ENCODE measurements at places on chromosomes 3 and 15. TPM values are rescaled to one million over a fixed set of nuclear protein-coding genes. Genes with fewer than 3 reads are reported as not detected.

GRCh38 chr3:60384341-60384740, 866.9 kb downstream of the FHIT start:
- H3K4me3 ChIP-seq = no peak overlapping the region
- no peaks in the 10 kb centered on the region for H3K36me3 ChIP-seq
- no peak overlapping the region for H3K27ac ChIP-seq
- no peaks in the 10 kb centered on the region for H3K4me1 ChIP-seq
- DNase-seq = no peak
- no peaks in the 10 kb centered on the region for H3K27me3 ChIP-seq

DNA sequence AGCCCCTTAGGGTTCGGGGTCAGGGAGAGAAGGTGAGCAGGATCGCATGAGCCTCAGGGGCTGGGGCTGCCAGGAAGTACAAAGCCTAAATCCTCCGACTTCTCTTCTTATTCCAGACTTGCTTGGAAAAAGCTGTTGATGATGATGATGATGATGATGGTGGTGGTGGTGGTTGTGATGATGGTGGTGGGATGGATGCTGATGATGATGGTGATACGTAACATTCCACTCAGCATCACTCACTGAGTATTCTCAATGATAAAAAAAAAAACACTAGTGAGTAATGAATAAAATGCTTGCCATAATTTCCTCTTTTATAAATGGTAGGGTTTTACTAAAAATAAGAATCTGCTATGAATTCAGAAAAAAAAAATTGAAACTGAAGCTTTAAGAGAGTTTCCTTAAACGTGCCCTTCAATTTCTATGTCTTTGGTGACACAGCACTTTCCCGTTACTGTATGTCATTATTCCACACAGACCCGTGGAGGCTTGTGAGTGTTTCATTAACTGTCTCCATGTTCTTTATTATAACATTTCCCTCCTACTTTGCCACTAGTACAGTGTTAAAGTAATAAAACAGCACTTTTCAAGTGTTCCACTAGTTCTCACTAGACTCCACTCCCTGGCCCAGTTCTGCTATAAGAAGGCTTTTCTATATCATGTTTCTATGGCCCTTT, 5.4 kb upstream of the ACAN start:
- DNase-seq = no peak
- no peak overlapping the region for H3K4me3 ChIP-seq
- no peaks in the 10 kb centered on the region for H3K36me3 ChIP-seq

ISLR2 gene
- polyA plus RNA-seq = 0.14 TPM

- H3K4me1 ChIP-seq = no peaks in the 10 kb centered on the region
- H3K4me3 ChIP-seq = no peak overlapping the region
- H3K27ac ChIP-seq = no peak overlapping the region
- H3K36me3 ChIP-seq = no peaks in the 10 kb centered on the region
Measured at GRCh38 chr15:88132499-88132898, 124.0 kb downstream of the NTRK3 start.

AGBL1 gene
- 0.05 TPM for polyA plus RNA-seq

TBC1D23 gene
- 14.4 TPM for polyA plus RNA-seq

TRPM1 gene
- polyA plus RNA-seq = not detected

- no peak overlapping the region for H3K27ac ChIP-seq
- no peaks in the 10 kb centered on the region for H3K4me1 ChIP-seq
- no peaks in the 10 kb centered on the region for H3K36me3 ChIP-seq
- H3K4me3 ChIP-seq = no peak overlapping the region
Measured at GRCh38 chr3:147046916-147047315, 359.4 kb downstream of the ZIC4 start.

EDEM1 gene
- polyA plus RNA-seq = 4.5 TPM

DNA sequence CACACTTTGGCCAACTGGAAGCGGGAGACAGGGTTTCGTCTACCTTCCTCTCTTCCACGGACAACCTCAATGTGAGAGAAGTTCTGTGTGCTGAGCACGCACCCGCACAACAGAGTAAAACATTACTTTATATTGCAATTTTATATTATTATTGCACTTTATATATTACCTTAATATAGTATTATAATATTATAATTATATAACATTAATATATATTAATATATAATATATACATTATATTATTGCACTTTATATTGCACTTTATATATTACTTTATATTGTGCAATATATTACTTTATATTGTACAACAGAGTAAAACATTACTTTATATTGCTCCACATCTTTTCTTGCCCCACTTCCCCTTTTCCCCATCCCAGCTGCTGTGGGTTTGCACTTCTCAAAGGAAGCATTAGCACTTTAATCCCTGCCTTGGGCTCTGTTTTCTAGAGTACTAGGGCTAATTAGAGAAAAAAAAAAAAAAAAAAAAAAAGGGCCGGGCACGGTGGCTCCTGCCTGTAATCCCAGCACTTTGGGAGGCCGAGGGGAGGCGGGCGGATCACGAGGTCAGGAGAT, 76.4 kb upstream of the SLC4A7 start:
- H3K27me3 ChIP-seq = no peaks in the 10 kb centered on the region
- no peak for DNase-seq
- no peak overlapping the region for H3K27ac ChIP-seq
- no peaks in the 10 kb centered on the region for H3K36me3 ChIP-seq

WDR82 gene
- 35.4 TPM for polyA plus RNA-seq

HACD2 gene
- polyA plus RNA-seq = 13.6 TPM

- no peak for DNase-seq
- H3K4me1 ChIP-seq = peaks cover 7% of the 10 kb centered on the region
- H3K27ac ChIP-seq = no peak overlapping the region
- no peak overlapping the region for H3K4me3 ChIP-seq
- no peaks in the 10 kb centered on the region for H3K36me3 ChIP-seq
Measured at GRCh38 chr3:188581792-188582191, 427.8 kb downstream of the LPP start.

DNA sequence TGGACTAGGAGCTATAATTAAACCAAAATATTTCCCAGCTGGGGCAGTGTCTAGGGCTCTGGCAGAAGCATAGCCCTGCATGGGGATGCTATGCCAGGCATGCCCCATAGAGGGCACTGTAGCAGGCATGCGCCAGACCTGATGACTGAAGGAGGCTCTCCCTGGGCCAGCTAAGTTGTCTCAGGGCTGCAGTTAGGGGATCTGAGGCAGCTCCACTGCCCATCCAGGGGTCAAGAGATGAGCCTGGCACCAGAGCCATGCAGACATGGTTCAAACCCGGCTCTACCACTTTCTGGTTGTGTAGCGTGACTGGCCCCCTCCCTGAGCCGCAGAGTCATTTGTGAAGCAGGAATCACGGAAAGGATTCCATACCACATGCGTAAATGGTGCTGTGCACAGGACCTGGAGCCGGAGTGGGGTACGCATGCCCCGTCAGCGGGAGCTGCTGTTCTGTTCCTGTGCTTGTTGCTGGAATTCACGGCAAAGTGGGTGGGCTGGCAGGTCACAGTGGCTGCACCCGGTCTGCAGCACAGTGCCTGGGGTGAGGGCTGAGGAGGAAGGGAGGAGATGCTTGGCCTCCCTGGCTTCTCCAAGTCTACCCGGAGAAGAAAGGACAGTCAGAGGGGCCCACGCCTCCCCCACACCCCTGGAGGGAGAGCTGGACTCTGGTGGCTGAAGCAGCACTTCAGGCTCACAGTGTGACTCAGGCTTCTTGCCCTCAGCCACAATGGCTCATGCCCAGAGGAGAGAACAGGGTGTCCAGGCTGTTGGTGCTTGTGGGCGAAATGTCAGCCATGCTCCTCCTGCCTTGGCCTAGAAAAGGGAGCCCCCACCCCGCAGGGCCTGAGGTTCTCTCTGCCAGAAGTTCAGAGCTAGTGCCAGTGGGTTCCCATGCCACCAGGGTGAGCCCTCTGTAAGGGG, 43.1 kb downstream of the DNASE1L3 start:
- no peaks in the 10 kb centered on the region for H3K27me3 ChIP-seq
- no peak overlapping the region for H3K4me3 ChIP-seq
- DNase-seq = peak; percentile 72
- H3K36me3 ChIP-seq = no peaks in the 10 kb centered on the region
- H3K4me1 ChIP-seq = peaks cover 14% of the 10 kb centered on the region

ZNF620 gene
- 8.3 TPM for polyA plus RNA-seq

BFSP2 gene
- not detected for polyA plus RNA-seq

DNA sequence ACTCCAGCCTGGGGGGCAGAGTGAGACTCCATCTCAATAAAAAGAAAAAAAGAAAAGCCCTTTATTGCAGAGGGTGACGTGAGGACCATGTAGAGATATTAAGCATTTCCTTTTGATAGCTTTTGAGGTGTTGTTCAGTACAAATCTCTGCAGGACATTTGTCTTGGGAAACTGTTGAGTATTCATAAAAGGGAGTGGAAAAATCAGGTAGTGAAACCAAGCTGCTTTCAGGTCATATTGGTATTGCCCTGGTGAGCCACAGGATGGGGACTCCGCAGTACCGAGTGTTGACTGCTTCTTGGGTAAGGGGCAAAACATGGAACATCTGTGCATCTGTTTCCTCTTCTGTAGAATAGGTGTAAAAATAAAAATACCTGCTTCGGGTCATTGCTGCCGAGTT, 9.9 kb downstream of the ITPR1 start:
- H3K27me3 ChIP-seq = no peaks in the 10 kb centered on the region
- H3K36me3 ChIP-seq = no peaks in the 10 kb centered on the region
- no peak overlapping the region for H3K4me3 ChIP-seq
- peaks cover 35% of the 10 kb centered on the region for H3K4me1 ChIP-seq
- no peak for DNase-seq
- H3K27ac ChIP-seq = no peak overlapping the region

DNA sequence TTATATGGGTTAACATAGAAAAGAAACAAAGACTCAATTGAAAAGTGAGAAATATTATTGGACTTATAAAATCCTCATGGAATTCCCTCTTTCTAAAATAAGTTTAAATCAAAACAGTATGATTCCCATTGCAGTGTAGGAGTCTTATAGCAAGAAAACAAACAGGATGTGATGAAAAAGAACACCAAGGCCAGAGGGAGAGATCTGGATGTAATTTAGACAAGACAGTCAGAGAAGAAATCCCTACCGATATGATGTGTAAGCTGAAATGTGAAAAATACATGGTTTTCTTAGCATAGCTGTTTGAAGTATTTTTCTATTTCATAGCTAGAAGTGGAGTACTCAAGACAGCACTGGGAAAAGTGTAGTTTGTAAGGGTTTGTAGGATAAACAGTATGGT, 521.5 kb downstream of the RSL24D1 start:
- no peak overlapping the region for H3K27ac ChIP-seq
- no peaks in the 10 kb centered on the region for H3K27me3 ChIP-seq
- no peak overlapping the region for H3K4me3 ChIP-seq

GRCh38 chr15:64453689-64454037, 6.7 kb upstream of the ZNF609 start:
- peaks cover 12% of the 10 kb centered on the region for H3K4me1 ChIP-seq
- H3K36me3 ChIP-seq = no peaks in the 10 kb centered on the region
- no peak for DNase-seq
- no peak overlapping the region for H3K4me3 ChIP-seq
- no peaks in the 10 kb centered on the region for H3K27me3 ChIP-seq
- peak overlapping the region; percentile 18 for H3K27ac ChIP-seq

COL8A1 gene
- polyA plus RNA-seq = 5.1 TPM

DNA sequence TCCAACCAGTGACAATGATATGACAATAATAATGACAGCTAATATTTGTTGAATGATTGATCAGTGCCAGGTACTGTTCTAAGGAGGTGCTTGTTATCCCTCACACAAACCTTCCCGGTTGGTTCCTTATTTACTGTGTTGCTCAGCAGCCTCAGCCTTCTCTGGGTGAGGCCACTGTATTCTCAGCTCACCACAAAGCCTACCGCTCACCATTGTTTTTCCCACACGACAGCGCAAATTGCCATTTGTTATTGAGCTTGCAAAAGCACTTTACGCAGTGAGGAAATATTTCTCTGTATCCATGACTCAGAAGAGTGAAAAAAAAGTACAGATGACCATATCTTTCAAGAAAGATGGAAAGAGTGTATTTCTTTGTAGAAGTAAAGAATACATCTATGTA, 49.5 kb upstream of the PDZRN3 start:
- H3K27me3 ChIP-seq = no peaks in the 10 kb centered on the region
- H3K4me1 ChIP-seq = peaks cover 7% of the 10 kb centered on the region
- DNase-seq = peak; percentile 47

DNA sequence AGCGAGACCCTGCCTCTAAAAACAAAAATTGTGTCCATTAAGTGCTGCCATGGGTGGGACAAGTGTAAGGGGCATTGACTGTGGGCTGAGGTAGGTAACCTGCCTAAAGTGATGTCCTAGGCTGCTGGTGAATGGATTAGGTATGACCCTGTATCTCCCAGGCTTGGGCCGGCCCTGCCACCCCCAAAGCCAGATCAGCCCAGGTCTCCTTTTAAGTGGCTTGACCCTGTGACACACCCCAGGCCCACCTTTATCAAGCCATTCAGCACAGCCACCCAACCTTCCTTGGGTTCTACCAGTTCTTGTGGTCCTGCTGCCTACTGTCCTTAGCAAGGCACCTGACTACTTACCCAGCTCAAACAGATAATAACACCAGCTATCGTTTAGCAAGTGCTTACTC, 18.7 kb downstream of the CIB2 start:
- no peaks in the 10 kb centered on the region for H3K27me3 ChIP-seq
- H3K4me1 ChIP-seq = no peaks in the 10 kb centered on the region
- no peak for DNase-seq
- H3K36me3 ChIP-seq = no peaks in the 10 kb centered on the region
- no peak overlapping the region for H3K27ac ChIP-seq

DNA sequence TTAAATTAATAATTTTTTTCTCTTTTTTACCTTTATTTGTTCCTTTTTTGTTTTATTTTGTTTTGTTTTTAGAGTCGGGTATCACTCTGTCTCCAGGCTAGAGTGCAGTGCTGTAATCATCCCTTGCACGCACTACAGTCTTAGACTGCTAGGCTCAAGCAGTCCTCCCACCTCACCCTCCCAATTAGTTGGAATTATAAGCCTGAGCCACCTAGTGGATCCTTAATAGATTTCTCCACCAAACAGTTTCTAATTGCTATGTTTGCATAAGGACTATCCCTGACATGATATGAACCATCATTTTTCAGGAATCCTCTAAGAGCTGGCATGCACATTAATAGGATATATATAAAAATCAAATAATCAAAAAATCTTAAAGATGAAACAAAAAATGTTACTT, 993.2 kb downstream of the OTOL1 start:
- H3K4me1 ChIP-seq = no peaks in the 10 kb centered on the region
- H3K36me3 ChIP-seq = no peaks in the 10 kb centered on the region
- no peaks in the 10 kb centered on the region for H3K27me3 ChIP-seq
- H3K27ac ChIP-seq = no peak overlapping the region
- H3K4me3 ChIP-seq = no peak overlapping the region

DNA sequence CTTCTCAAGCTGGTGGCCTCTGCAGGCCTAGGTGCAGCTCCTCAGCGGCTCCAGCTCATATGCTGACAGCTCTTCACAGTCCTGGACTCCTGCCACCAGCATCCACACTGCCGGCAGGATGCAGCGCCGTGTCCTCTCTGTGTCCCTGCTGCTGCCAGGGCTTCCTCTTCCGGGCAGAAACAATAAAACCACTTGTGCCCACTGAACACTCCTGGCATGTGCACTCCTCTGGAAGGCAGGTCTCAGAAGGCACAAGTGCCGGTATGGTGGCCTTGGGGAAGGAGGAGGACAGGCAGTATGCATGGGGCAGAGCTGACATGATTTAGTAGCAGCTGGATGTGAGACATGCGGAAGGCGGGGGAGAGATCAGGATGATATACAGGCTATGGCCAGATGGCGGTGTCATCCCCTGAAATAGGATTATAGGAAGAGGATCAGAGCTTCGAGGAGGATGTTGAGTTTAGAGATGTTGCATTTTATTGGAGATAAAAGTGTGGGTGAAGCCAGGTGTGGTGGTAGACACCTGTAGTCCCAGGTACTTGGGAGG, 7.5 kb upstream of the MAN2A2 start:
- no peaks in the 10 kb centered on the region for H3K4me1 ChIP-seq
- no peak overlapping the region for H3K4me3 ChIP-seq
- H3K36me3 ChIP-seq = no peaks in the 10 kb centered on the region
- DNase-seq = no peak

All from cardiac muscle cell (in vitro differentiated cells and primary cell).